ENCODE measurements at places on chromosomes 7 and 10.

DNA sequence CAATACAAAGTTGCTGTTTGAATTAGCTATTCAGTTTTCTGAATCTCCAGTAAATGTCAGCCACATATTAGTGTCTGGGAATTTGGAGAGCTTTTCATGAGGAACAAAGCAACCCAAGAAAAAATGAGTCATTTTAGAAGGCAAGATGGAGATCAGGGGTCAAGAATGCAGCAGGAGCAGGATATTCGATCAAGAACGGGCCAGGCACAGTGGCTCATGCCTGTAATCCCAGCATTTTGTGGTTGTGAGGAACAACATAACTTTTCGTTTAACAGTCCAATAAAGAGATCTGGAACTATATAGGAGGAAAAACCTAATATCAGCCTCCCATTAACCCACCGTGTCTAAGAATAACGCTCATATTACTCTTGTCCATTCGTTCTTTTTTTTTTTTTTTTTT, 600.5 kb downstream of the MAGI2 start:
- no peaks in the 10 kb centered on the region for H3K27me3 ChIP-seq
- no peaks in the 10 kb centered on the region for H3K36me3 ChIP-seq
- no peak overlapping the region for H3K4me3 ChIP-seq
- H3K4me1 ChIP-seq, result no peaks in the 10 kb centered on the region

DNA sequence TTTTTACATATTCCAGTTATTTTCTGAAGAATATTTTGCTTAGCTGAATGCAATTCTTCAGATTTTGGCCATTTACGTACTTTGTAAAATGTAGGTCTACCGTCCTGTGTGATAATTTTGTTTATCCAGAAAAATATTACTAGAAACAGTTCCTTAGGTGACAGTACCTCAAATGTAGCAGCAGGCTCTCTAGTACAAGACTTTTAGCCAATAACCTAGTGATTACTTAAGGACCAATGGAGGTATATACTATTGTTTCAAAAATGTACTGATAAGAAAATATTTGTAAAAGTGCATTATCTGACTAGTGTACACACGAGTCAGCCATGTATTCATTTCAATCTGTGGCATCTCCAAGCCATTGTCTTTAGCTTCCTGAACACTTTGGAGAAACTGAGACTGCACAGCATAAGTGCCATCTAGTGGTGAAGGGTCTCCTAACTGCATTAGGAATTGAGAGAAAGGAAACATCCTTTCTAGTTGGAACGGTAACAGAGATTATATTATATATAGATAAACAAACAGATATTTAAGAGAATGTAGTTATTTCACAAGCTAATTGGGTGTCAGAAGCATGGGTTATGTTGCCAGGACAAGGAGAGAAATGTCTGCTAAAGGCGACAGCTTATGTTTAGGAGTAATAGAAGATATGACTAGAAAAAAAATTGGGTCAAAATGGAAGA, 23.7 kb downstream of the RTKN2 start:
- no peaks in the 10 kb centered on the region for H3K36me3 ChIP-seq
- no peak overlapping the region for H3K4me3 ChIP-seq
- H3K27me3 ChIP-seq, result no peaks in the 10 kb centered on the region
- DNase-seq, result no peak

GRCh38 chr10:79090134-79090803, 21.5 kb downstream of the ZMIZ1 start:
- H3K27ac ChIP-seq, result no peak overlapping the region
- no peaks in the 10 kb centered on the region for H3K27me3 ChIP-seq

GRCh38 chr7:71661671-71662224, 529.8 kb downstream of the GALNT17 start:
- no peak for DNase-seq
- H3K27ac ChIP-seq, result no peak overlapping the region
- no peak overlapping the region for H3K4me3 ChIP-seq
- no peaks in the 10 kb centered on the region for H3K4me1 ChIP-seq

DNA sequence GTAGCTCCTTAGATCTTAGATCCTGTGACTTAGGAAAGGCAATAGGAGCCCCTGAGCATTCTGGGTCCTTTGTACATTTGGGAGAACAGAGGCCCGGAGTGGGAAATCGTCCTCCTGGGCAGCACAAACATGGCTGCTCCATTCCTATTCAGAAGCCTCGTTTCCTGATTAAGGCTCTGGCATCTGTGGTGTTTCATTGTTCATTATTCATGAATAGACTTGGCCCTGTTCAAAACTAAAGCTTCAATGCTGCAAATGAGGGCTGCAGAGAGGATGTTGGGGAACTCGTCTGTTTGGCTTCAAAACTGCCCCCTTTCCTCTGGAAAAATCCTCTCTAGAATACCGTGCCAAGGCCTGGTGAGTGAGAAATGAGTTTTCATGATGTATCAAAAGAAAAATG, 3.4 kb upstream of the HTRA1 start:
- H3K4me1 ChIP-seq, result peaks cover 6% of the 10 kb centered on the region
- no peaks in the 10 kb centered on the region for H3K27me3 ChIP-seq
- no peaks in the 10 kb centered on the region for H3K36me3 ChIP-seq
- no peak for DNase-seq
- H3K27ac ChIP-seq, result peak overlapping the region; percentile 30

- no peak overlapping the region for H3K4me3 ChIP-seq
- H3K36me3 ChIP-seq, result no peaks in the 10 kb centered on the region
These were observed 49.1 kb upstream of the FOXK1 start for GRCh38 chr7:4633012-4633411.

- peaks cover 92% of the 10 kb centered on the region for H3K27me3 ChIP-seq
- H3K36me3 ChIP-seq, result no peaks in the 10 kb centered on the region
- H3K4me1 ChIP-seq, result peaks cover 12% of the 10 kb centered on the region
- peak within 1 kb of the TSS; percentile 56 for H3K4me3 ChIP-seq
These were observed at the start of gene NKX1-2 for GRCh38 chr10:124450012-124450782. TSS of gene NKX1-2 (minus strand) at chr10:124450035. CDS start at chr10:124449943, 92 bp downstream.

DNA sequence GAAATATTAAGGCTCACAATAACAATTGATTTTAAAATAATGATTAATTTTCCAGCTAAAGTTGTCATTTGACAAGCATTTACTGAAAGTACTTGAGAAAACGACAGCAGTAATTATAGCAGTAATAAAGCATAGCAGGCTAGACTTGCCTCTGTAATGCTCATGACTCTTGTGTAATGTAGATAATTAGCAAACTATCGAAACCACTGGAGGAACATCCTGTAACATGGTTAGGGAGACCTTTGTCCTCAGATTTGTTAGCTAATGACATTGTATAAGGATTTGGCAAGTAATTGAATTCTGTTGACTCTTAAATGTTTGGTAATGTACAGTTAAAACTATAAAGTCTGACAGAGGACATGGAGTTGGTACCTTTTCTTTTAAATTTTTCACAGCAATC, 24.8 kb downstream of the ARL4A start:
- no peak overlapping the region for H3K4me3 ChIP-seq
- no peak overlapping the region for H3K27ac ChIP-seq
- H3K4me1 ChIP-seq, result peaks cover 7% of the 10 kb centered on the region
- DNase-seq, result no peak
- no peaks in the 10 kb centered on the region for H3K27me3 ChIP-seq
- H3K36me3 ChIP-seq, result no peaks in the 10 kb centered on the region

DNA sequence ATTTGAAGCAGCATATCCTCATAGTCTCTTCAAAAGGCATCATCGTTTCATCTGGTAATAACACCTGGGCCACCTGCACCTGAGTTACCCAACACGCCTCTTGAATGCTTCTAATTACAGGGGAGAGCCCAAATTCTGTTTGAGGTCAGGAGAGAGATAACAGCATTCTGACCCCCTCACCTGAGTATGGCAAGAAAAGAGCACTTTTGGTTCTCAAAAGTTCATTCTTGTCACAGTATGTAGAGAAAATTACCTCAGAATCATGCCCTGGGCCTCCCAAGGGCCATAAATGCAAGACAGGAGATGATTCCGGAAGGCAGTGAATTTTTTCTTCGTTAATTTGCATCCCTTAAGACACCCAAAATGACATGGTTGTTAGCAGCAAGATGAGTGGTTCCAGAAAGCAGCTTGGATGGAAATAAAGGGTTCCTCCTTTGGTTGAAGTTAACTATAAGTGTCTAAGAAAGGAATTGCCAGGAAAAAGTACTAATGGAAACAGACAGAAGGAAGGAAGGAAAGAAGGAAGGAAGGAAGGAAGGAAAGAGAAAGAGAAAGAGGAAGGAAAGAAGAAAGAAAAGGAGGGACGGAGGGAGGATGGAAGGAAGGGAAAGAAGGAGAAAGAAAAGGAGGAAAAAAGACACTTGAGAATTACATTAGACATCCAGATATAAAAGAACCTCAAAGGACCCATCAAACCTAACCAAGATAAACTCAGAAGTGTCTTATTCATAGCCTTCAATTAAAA, 228.4 kb upstream of the RHOBTB1 start:
- H3K27ac ChIP-seq, result no peak overlapping the region
- H3K4me3 ChIP-seq, result no peak overlapping the region
- peaks cover 10% of the 10 kb centered on the region for H3K4me1 ChIP-seq
- H3K36me3 ChIP-seq, result no peaks in the 10 kb centered on the region
- H3K27me3 ChIP-seq, result no peaks in the 10 kb centered on the region
- DNase-seq, result no peak

DNA sequence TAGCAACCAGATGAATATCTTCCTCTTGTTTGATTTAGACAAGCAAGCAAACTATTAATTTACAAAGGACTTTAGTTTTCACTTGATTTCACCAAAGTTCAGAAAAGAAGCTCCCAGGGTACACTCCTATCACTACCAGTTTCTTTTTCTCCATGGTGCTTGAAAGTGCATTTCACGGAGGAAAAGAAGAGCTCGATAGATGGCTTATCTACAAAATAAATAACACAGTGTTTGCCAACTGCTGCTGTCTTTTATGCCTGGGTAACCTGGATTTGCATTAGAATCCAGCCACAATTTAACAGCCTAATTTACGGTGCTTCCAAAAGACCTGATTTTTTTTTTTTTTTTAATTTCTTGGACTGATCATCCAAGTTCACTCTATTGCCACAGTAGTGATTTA, 275.7 kb downstream of the GPR37 start:
- no peaks in the 10 kb centered on the region for H3K4me1 ChIP-seq
- H3K27ac ChIP-seq, result no peak overlapping the region
- H3K4me3 ChIP-seq, result no peak overlapping the region

DNA sequence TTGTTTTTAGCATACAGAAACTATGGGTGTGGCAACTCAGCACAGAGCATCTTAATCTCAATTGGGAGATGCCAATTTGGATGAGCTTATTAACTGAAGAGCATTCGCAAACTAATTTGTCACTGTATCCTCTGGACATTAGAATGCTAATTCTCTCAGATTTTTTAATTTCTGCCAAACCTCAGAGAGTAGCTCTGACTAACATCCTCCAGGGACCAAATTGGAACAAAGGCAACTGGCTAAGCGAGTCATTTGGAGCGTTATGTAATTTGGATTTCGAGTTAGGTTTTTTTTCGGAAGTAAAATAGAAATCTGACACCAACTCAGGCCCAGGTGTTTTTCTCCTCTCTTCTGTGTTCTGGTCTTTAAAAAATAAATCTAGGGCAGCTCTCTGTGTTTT, 201.9 kb downstream of the BMPER start:
- H3K27me3 ChIP-seq, result no peaks in the 10 kb centered on the region
- no peak overlapping the region for H3K27ac ChIP-seq
- H3K4me3 ChIP-seq, result no peak overlapping the region
- no peaks in the 10 kb centered on the region for H3K4me1 ChIP-seq
- DNase-seq, result no peak

GRCh38 chr10:29435809-29436501, 147.1 kb downstream of the LYZL1 start:
- H3K4me1 ChIP-seq, result peaks cover 16% of the 10 kb centered on the region
- no peak overlapping the region for H3K4me3 ChIP-seq
- H3K36me3 ChIP-seq, result no peaks in the 10 kb centered on the region
- no peak for DNase-seq

DNA sequence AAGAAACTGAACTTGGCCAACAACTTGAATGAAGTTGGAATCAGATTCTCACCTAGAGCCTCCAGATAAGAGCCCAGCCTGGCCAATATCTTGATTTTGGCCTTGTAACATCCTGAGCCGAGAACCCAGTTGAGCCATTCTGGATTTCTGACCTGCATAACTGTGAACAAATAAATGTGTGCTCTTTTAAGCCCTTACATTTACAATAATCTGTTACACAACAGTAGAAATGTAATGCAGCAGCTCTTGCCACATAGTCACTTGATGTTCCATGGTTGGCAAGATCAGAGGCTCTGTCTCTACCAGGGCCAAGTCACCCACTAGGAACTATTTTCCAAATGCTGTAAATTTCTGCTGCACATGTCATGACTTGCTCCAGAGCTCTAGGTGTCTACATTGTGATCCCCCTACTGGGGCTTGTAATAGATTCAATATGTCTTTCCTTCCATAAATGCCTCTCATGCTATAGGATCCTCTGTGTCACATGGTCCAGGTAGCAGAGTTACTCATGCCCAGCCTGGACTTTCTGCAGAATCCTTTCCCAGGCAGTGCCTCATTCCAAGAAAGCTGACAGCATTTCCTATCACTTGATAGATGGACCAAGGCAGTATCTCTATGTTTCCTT, 11.4 kb upstream of the RBM20 start:
- no peak overlapping the region for H3K4me3 ChIP-seq
- peak overlapping the region; percentile 42 for H3K27ac ChIP-seq
- no peaks in the 10 kb centered on the region for H3K27me3 ChIP-seq
- no peak for DNase-seq
- peaks cover 43% of the 10 kb centered on the region for H3K4me1 ChIP-seq

DNA sequence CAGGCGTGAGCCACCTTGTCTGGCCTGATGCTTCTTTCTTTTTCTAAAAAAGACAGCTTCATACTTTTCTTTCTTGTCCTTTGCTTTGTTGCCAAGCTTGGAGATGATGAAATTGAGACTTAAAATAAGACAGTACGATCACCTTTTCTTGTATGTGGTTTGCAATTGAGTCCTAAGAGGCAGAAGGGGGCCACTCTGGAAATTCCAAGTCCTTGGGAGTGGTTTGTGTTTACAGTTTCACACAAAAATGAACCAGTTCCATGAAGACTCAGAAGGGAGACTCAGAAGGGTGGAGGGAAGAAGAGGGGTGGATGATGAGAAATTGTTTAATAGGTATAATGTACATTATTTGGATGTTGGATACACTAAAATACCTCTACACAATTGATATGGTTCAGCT, 70.7 kb upstream of the TNS3 start:
- no peaks in the 10 kb centered on the region for H3K27me3 ChIP-seq
- H3K36me3 ChIP-seq, result no peaks in the 10 kb centered on the region
- H3K27ac ChIP-seq, result no peak overlapping the region
- H3K4me3 ChIP-seq, result no peak overlapping the region
- no peak for DNase-seq

DNA sequence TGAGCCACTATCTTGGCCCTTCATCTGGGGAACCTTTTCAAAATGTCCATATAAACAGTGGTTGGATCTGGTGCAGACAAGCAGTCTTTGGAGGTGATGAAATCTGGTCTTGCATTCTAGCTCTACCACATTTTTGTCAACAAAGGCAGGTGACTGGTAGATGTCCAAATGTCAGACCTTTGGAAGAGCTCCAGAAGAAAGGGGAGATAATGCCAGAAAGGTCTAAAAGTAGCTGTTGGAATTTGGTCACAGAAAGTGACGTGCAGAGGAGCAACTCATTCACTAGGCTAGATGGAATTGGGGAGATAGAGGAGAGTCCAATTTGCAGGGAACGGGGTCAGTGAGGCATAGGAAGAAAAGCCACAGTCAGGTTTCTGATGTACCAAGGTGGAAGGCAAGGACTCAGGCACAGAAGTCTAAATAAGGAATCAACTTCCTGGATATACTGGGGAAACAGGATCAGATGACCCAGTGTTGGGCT, 36.4 kb upstream of the WAC start:
- H3K27me3 ChIP-seq, result no peaks in the 10 kb centered on the region
- no peaks in the 10 kb centered on the region for H3K4me1 ChIP-seq
- H3K36me3 ChIP-seq, result no peaks in the 10 kb centered on the region
- DNase-seq, result no peak
